ENCODE measurements at places on chromosomes 7 and 10.

DNA sequence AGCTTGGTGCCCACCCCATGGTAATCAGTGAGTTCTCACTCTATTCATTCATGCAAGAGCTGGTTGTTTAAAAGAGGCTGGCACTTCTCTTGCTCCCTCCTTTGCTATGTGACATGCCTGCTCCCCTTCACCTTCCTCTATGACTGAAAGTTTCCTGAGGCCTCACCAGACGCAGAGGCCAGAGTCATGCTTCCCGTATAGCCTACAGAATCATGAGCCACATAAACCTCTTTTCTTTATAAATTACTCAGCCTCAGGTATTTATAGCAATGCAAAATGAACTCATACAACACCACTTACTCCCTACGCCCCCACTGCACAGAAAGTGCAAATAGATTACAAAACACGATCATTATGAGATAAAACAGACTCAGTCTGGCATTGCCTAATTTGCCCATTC is 39.0 kb downstream of the SEC61G start:
- no peak for DNase-seq

GRCh38 chr10:132962623-132963429 is 20.5 kb upstream of the CFAP46 start:
- no peak for DNase-seq

DNA sequence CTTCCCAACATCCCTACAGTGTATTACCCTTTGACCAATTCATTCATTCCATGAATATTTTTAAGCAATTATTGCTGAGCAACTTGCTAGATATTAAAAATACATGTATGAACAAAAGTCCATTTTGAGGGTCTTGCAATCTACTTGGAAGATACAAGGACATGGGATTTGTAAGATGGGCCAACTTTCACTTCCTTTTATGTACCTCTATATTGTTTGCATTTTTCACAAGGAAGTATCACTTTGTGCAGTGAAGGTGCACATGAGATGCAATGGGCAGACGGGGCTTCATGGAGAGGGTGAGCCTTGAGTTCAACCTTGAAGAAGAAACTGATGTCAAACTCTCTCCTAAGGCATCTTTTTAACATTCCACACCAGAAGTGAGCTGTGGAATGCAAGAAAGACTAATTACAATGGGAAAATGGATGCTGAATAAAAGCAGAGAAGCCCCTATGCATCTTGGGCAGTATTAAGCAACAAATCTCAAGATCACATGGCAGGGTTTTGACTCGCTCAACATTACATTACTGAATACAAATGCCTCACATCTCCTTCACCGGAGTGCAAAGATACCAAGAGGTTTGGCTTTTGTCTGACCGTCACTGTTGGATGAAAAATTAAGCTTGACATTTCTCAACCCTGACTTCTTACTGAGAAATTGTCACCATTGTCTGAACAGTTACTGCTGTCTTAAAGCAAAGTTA is 341.5 kb downstream of the ELMO1 start:
- no peak for DNase-seq

DNA sequence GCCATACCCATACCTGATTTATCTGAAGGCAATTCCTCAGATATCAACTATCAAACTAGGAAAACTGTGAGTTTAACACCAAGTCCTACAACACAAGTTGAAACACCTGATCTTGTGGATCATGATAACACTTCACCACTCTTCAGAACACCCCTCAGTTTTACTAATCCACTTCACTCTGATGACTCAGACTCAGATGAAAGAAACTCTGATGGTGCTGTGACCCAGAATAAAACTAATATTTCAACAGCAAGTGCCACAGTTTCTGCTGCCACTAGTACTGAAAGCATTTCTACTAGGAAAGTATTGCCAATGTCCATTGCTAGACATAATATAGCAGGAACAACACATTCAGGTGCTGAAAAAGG is 69.0 kb upstream of the RSBN1L start:
- DNase-seq = no peak

Data from upper lobe of right lung (tissue), 1 donor.